ENCODE measurements at places on chromosomes 5 and 9.
A peak's percentile ranks its signal among the peaks of the same experiment; 100 is the strongest.

DNA sequence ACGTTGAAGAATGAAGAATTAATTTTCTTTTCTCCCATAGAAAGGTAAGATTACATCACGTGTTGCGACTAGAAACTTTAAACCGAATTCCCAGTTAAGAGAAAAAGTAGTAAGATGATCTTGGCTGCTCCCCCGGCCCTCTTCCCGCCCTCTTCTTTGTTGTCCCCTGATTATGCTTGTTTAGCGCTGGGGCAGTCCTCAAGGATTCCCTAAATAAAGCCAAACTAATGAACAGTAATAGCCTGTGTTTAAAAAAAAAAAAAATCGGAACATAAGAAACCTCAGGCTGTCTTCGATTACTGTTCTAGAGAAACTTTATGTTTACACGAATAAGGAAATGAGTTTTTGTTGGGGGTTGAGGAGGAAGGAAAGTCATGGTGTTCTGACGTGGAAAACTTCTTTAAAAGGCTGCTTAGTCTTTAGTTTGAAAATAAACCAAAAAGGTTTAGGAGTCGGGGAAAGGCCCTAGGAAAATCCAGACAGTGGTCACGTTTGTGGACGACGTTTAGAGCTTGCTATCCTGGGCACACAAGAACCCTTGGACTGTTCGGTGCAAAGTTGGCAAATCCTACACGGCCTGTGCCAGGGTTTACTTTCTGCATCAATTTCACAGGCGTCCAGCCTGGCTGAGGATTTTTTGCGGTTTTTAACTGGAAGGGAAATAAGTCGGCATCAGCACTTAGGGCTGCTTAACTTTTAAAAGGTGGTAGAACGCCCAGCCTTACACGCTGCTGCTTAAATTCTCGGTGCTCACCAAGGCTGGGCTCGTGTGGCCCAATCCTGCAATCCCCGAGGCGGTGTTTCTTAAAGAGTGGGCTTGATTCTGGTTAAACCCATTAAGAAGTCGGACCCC lies 1.1 kb upstream of the MAT2B start:
- peak; percentile 19 for DNase-seq

DNA sequence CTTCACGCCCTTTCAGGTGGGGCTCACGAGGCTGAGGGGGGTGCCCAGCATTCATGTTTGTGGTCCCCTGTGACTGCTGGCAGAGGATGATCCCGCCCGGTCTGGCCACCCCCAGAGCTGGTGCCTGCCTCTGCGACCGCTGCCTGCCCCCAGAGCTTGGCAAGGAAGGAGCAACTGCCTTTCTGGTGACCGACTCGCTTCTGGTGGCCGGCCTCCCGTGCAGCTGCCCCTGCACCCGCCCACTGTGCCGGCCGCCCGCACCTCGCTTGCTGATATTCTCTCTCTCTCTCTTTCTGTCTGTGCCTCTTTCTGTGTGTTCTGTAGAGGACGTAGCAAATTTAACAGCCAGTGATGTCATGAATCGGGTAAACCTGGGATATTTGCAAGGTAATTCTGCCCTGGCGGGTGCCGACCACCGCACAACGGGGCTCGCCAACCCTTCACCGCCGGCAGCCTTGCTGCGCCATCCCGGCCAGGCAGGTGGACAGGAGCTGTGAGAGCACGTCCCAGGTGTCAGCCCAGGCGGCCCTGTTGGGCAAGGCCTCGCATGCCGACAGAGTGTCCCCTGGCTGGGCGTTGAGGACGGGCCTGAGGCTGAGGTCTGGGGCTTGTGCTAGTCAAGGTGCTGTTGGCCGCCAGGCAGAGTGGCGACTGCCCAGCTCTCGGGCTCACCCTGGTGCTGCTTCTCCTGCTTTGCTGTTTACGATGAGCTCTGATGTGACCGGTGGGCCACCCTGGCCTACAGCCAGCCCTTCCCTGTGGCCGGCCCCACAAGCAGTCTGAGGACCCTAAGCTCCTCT lies 86.0 kb downstream of the KCNT1 start:
- DNase-seq: no peak

DNA sequence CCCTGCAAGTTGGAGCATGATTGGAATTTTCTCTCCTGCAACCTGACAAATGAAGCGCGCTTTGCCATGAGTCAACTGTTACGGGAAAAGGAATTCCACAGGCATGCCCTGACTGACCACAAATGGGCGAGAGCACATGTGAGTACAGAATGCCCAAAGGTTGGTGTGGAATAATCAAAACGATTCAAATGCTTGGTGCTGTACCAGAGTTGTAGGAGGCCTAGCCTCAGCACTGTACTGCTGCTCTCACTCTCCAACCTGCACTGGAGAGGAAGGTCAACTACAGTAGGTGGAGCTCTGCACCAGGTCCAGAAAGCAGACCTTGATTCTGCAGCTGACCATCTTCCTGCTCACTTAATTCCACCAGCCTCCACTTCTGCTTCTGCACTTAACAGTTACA lies 406.9 kb upstream of the ACTBL2 start:
- DNase-seq: no peak

DNA sequence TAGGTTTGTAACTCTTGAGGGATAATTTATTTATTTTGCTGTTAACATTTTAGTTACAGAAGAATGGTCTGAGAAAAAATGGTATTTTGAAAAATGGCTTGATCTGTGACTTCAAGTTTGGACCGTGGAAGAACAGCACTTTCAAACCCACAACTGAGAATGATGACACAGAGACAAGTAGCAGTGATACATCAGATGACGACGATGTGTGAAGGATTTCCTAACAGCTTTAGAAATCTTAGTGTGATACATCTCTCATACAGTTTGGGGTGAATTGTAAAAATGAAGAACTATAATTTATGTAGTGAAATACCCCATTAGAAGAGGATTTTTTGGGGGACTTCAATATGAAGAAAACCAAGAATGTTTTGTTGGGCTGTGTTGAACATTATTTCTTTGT lies 88.7 kb downstream of the GPBP1 start:
- no peak for DNase-seq

DNA sequence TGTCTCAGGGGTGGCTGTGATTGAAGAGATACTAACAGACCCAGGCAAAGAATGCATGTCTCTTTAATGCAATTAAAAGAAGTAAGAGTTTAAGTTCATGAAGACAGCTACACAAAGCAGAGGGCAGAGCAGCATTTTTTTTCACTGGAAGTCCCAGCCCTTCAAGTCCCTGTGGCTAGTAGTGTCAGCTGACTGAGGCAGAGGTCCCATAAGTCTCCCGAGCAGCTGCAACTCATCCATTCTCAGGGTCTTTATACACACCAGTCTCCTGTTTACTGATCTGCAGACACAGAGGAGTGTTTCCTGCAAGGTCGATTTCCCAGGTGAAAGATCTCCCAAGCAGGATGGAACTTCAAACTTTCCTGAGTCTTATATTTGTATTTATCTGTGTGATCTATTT lies 169.4 kb upstream of the GLRA1 start:
- no peak for DNase-seq
